ENCODE measurements at places on chromosomes 3 and 15.

- no peak for DNase-seq
Observed at GRCh38 chr15:92839696-92840095, 60.4 kb upstream of the CHD2 start.

DNA sequence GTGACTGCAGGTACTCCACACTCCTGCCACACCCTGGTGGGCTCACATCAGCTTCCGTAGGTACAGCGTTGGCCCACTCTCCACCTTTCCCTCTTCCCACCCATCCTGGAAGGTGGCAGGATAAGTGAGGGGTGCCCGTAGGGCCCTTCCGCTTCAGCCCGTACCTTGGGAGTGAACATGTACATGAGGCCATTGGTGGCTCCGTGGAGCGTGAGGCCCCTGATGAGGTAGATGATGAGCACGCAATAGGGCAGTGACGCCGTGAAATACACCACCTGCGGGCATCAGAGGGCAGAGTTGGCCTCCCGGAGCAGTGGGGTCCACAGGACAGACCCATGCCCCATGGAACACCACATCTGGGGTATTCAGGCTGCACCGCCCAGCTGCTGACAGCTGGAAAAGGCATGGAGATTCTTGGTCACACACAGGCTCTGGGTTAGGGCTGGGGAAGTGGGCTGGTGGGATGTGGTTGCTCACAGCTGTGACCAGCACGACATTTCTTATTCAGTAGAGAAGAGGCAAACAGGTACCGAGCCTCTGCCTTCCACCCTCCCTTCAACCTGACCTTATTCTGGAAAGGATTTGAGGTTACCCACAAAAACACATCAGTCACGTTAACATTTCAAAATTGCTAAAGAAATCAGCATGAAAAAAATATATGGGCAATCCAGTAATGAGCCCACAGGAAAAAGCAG lies 23.8 kb downstream of the SLC6A20 start:
- DNase-seq: no peak

- DNase-seq: no peak
Observed at GRCh38 chr3:69244039-69244438, 121.6 kb upstream of the LMOD3 start.

- peak; percentile 54 for DNase-seq
Observed at GRCh38 chr3:188046561-188047211, 107.3 kb upstream of the LPP start.

GRCh38 chr3:168968609-168969008 lies 694.9 kb downstream of the MECOM start:
- peak; percentile 17 for DNase-seq
